ENCODE measurements at places on chromosomes 12 and 14.

DNA sequence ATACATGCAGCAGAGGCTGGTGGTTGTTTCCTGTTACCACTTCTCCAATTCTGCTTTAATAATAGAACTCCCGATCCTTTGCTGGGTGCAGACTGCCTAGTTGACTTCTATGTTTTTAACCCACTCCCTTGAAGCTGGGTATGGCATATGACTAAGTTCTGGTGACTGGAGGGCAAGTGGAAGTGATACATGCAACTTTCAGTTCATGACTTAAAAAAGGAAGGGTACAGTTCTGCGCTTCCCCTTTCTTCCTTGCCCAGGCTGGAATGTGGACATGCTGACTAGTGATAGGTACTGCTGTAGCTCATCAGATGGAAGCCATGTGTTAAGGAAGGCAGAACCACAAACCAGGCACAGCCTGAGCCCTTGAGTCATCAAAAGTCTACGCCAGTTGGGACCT lies 2.4 kb upstream of the A2M start:
- no peak for DNase-seq

GRCh38 chr12:26130728-26131127 lies 5.9 kb upstream of the BHLHE41 start:
- peak; percentile 27 for DNase-seq

DNA sequence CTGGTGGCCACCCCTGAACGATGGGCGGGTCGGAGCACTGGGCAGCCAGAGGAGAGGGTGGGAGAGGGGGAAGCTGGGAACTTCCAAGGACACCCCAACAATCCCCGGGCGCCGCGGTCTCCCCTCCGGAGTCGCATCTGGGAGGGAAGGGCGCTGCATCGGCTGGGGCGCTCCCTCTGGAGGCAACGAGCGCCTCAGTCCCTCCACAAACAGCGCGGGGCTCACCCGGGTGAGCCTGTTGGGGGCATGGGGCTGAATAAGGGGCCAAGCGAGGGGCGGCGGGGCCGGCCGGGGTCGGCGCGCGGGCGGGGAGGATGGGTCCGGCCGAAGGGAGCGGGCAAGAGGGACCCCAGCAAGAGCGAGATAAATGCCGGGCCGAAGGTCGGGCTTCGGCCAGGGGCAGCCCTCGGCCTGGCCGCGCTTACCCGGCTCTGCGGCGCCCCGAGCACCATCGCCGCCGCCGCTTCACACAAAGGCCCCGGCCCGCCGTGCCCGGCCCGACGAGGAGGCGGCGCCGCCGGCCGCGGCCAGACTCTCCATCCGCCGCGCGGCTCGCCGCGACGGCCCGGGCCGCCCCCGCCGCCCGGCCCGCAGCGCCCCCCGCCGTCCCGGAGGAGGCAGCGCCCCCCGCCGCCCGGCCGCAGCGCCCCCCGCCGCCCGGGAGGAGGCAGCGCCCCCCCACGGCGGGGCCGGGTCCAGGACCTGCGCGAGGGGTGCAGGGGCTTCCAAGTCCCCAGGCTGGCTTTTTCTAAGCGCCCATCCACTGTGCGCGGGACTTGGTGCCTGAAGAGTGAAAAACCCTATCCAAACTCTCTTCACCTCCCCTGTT lies at the start of gene ZBTB39:
Gene ZBTB39, minus strand, starts transcription at position 567 of the 829 bp plus-strand sequence. CDS start 1,629 bp downstream, outside the sequence.
- DNase-seq, result peak; percentile 25

GRCh38 chr14:100909439-100909838 lies 5.9 kb upstream of the RTL1 start:
- no peak for DNase-seq

- DNase-seq, result no peak
Measured at GRCh38 chr14:101788016-101788635, 26.6 kb downstream of the PPP2R5C start.

- no peak for DNase-seq
Measured at GRCh38 chr12:54993181-54993835, 8.7 kb upstream of the TESPA1 start.

DNA sequence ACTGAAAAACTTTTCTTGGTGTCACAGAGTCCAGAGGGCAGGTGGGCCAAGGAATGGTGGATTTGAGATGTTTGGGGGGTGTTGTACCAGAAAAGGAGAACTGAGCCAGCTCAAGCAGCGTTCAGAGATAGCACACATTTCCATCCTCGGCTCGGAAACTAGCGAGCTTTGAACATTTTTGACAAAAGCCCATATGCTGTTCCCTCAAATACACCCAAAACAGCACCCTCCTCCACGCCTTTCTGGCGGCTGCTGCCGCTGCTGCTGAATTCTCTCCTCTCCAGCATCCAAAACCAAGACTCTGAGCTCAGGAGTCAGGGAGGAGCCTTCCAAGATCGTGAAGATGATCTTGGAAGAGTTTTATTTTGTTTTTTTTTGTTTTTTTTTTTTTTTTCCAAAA lies 961 bp downstream of the SRRM4 start:
- no peak for DNase-seq

DNA sequence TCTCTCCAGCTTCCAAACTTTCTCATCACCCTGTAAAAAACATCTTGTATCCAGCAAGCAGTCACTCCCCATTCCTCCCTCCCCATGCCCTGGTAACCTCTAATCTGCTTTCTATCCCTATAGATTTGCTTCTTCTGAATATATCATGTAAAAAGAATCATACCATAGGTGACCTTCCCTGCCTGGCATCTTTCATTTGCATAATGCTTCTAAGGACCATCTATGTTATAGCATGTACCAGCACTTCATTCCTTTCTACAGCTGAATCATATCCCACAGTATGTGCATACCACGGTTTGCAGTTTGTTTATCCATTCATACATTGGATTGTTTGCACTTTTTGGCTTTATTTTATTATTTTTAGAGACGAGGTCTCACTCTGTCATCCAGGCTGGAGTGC lies 22.9 kb upstream of the VPS37B start:
- no peak for DNase-seq

DNA sequence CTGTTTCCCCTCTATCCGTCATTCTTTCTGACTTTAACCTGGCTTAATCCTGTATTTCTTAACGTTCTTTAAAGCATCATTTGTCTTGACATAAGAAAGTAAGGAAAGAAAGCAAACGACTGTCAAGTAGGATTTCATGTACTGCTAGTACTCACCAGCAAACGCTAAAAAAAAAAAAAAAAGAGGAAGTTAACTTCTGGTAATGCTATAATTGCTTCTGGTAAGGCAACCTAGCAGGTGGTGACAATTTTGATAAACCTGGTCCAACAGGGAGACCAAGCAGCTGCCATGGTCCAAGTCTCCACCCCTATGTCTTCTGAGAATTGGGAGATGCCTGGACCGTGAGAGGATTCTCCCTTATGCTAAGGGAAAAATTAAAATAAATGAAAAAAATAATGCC lies 306.6 kb downstream of the DAD1 start:
- no peak for DNase-seq

DNA sequence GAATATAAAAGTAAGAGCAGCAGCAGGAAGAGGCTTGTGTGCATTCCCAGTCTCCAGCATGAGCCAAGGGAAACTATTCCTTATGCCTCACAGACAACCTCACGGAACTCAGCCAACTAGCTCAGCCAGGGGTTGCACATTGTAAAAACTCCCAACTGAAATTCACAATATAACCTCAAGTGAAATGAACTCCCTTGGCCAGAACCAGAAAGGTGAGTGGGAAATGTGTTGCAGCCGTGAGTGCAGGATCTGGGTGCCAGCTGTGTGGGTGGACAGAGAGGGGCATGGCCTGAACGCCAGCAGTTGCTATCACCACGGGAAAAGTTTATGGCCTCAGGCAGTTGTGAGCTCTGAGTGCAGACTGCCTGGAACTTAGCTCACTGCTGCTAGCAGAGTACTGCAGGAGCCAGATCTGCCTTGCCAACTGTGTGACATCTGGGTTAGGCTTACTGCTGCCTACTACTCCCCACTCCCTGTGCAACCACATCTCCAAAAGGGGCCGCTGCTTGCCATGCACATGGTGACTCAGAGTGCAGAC lies 2.3 kb upstream of the CLEC1A start:
- no peak for DNase-seq

- no peak for DNase-seq
Measured at GRCh38 chr12:12788131-12788530, 2.7 kb downstream of the APOLD1 start.

GRCh38 chr14:61510736-61511557 lies 184.4 kb upstream of the HIF1A start:
- no peak for DNase-seq

DNA sequence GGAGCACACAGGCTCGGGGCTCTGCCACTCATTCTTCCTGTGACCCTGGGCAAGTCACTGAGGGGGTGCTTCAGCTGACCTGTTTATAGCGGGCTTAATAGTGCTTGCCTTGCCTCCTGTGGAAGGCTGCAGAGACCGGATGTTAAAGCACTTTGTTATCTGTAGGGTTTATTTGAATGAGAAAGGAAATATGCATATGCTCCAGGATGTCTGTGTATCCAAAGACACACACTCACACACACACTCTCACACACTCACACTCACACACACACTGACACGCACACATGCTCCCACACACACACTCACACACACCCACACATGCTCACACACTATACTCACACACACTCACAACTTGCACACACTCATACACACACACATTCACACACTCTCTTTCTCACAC lies 56.1 kb upstream of the DDX11 start:
- no peak for DNase-seq

DNA sequence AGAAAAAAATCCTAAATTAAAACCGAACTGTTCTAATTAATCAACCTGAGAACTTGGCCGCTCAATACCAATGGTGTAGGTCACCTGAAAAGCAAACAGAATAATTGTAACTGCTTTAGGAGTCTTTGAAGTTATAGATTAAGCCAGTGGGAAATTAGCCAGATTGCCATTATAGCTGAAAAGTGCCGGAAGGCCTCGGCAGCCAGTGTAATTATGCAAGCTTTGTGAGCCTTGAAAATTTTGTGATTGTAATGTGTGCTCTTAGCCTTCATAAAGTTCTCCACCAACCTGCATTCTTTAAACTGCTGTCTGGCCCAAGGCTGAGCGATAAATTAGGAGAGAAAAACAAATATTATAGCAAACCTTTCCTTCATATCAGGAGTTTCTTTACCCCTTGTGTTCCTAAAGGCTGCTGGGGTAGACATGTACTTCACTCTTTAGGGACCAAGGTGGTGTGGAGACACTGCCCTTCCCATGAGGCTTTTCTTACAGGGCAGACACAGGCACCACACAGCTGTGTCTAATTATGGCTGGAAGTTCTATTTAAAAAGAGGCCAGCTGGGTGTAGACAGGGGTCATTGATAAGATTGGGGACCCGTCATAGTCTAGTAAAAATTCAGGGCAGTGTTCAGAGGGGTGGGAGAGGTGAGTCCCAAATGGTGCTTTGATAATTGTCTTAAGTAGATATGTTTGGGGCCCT lies 991.2 kb downstream of the FLRT2 start:
- no peak for DNase-seq

DNA sequence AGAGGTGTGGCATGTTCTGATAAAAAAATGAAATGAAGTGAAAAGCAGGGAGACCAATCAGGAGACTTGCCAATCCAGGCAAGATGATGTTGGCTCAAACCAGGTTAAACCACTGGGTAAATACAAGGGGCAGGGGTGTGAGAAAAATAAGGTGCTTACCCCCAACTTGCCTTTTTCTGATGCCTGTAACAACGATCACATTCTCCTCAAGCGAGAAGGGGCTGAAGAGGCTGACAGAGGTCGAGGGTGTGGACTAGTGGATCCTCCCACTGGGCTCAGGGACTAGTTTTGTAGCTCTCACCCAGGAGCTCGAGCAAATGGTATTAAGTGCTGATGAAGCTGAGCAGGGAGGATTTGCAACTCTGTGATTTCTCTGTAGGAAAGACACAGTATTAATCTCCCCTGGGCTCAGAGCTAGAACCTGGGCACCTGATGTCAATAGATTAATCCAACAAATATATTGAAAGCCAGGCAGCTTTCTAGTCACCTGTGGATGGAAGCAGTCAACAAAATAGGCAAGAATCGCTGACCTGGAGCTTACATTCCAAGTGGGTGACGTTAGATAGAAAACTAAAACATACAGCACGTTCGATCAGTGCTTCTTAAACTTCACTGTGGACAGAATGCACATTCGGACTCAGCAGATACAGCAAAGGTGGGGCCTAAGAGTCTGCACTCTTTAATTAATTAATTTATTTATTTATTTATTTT lies 15.2 kb upstream of the EAPP start:
- no peak for DNase-seq

DNA sequence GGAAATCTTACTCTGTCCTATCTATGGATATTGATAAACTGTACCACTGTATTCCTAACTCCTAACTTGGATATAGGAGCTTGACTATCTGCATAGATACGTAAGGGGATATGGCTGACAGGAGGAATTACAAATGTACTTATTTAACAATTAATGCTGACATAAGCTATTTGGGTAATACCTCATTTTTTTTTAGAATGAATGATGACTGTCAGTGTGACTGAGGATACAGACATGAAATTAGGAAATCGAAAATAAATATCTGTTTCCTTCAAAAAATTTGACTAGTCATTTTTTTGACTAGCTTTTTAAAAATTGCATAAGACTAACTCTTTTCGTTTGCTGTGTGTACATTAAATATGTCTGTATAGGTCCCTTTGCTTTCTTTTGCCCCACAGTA lies 74.9 kb downstream of the PDE3A start:
- no peak for DNase-seq
